ENCODE measurements at places on chromosomes 3 and 15.
A peak's percentile ranks its signal among the peaks of the same experiment; 100 is the strongest.

DNA sequence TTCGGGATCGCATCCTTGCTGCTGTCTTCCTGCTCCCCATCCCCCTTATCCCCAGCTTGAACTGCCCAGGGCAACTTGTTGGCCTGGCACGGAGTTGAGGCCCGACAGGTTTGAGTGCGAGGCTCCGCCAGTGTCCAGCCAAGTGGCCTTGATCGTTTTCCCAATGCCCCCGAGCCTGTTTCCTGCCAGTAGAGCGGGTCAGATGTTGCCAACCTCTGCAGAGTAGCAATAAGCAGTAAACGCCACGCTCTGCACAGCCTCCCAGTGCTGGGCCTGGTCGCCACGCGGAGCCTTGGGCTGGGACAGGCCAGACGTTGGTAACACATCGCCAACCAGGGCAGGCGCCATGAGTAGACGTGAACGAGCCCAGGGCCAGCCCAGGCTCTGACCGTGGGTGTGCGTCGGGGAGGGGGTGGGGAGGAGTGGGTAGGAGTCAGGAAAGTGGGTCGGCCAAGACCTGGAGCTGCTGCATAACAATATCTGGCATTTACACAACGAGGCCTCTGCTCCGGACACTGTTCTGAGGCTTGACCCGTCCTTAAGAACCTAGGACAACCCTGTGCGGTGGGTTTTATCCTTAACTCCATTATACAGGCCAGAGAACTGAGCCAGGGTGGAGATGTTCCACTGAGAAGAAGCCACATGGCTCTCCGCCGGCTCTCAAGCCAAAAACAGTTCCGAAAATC, 444 bp upstream of the ABHD14A start:
- no peak for DNase-seq

DNA sequence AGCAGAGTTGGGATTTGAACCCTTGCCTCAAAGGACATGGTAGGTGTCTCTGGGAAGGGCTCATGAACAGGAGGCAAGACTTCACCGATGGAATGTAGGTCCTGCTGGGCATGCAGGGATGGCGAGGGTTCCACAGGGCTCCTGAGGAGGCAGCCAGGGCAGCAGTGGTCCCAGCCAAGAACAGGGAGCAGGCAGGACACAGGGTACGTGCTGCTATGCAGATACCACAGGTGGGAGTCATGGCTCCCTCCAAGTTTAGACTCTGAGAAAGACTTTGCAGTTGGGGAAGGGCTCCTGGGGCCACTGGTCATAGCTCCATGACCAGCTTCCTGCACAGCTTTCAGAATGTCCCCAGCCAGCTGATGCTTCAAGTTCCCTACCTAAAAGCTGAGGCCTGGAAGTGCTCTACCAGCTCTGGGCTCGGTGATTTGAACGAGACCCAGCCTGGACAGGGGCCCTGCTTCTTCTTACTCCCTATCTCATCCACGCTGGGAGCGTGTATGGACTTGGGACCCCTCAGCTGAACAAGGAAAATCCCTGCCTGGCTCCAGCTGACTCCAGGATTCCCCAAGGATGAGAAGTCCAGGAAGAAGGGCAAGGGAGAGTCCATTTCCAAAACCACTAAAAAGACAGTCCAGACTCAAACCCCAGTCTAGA, 747 bp downstream of the MYL3 start:
- DNase-seq, result no peak

DNA sequence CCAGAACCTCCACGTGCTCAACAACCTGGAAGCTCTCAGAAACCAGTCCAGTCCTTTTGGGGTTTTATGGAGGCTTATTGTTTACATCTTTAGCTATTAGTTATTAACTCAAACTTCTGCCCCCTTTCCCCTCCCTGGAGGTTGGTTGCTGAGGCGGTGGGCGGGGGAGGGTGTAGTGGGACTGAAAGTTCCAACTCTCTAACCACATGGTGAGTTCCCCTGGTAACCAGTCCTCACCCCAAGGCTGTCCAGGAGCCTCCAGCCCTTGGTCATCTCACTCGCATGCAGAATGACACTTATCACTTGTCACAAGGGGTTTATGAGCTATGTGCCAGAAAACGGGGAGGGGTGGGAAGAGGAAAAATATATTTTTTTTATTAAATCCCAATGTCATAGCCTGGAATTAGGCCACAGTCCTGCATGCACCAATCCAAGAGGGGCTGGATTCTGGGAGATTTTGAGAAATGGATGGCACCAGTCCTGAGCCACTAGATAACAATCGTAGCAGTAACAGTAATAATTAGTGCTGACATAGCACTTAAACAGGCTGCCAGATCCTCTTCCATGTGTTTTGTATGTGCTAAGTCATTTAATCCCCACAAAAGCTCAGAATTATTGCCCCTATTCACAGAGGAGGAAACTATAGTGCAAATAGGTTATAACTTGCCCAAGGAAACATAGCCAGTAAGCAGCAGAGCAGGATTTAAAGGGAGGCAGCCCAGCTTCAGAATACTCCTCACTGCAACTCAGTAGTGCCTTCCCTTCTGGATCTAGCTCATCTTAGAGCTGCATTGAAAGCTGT, 85.7 kb downstream of the CRYGS start:
- DNase-seq, result no peak

DNA sequence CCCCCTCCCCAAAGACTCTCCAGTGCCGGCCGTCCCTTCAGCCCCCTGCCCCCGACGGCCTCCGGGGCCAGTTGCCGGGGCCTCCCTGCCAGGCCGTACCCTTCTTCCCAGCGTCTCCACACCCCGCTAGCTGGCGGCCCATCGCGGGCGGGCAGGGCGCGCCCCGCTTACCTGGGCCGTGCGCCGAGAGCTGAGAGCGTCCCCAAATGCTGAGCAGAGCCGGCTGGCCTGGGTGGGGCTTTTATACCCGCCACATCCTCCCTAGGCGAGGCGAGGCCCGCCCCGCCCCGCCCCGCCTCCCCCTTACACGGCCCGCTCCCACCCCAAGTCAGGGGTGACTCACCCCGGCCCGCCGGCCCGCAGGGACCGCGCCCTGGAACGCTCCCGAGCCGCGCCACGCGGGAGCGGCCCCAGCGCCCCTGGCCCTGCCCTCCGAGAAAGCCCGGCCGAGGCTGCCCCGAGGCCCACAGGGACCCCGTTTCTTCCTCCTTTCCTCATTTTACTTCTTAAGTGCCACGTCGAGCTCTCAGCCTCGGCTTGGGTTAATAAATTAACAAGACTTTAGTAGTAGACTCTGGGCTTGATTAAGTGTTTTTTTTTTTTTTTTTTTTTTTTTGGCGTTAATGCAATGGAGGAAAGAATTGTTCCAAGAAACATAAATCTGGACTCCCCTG, at the start of gene ANXA2:
Gene ANXA2, minus strand, starts transcription at position 215 of the 674 bp plus-strand sequence. CDS start 11,911 bp downstream, outside the sequence.
- DNase-seq, result peak; percentile 70

GRCh38 chr3:43455233-43455632, 166.6 kb downstream of the ANO10 start:
- DNase-seq, result no peak

DNA sequence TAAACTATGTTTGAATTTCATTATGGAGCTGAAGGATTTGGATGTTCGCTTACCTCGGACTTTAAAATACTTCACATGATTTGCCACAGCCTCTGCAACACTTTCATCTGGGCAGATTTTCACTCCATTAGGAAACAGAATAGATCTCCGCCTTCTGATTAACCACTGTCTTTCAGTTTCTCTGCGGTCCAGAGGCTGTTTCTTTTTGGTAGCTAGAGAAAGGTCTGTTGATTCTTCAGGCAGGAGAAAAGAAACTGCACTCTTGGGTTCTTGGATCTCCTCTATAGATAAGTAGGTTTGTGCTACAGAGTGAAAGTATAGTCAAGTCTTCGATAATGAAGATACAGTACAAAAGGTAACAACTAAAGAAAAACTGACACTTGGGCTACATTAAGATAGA, 844 bp downstream of the IMPG2 start:
- no peak for DNase-seq

- no peak for DNase-seq
Measured at GRCh38 chr3:194472290-194472920, 14.4 kb downstream of the ATP13A3 start.

- no peak for DNase-seq
Measured at GRCh38 chr3:42778644-42779043, 5.6 kb upstream of the CCDC13 start.

DNA sequence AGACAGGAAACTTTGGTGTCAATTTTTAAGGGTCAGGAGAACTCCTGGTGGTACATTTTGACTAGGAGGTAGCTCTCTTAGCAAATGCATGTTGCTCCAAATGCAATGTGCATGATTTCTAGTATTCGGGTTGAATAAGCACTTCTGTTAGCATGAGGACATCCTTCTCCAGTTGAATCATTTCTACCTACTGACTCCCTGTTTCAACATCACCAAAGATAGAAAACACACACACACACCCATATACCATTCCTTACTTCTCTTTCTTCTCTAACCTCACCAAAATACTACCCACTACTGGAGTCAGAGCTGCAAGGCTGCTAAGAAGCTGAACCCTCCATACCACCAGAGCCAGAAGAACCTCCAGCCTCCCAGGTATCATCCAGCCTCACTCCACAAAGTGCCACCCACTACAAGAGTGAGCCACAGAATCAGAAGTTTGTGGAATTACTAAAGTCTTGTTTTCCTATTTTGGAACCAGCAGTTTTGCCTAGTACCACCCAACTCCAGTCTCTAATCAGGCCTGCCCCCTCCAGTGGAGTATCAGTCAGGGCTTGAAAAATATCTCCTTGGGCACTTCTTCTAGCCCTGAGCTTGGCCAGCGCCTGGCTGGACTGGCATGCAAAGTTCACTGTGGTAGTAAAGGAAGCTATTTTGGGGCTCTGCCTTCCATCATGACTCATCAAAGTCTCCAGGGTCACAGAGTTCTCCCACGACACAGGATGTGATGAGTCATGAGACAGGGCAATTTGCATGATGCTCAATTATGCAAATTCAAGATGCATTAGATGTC, 110.3 kb downstream of the CYP19A1 start:
- DNase-seq, result no peak

GRCh38 chr3:48411606-48412374, 18.1 kb downstream of the PLXNB1 start:
- DNase-seq, result no peak

- no peak for DNase-seq
Measured at GRCh38 chr3:41424543-41425300, 225.4 kb downstream of the CTNNB1 start.

- DNase-seq, result no peak
Measured at GRCh38 chr3:186978712-186979111, 48.4 kb downstream of the ST6GAL1 start.

- no peak for DNase-seq
Measured at GRCh38 chr3:160564258-160564911, 986 bp downstream of the KPNA4 start.

DNA sequence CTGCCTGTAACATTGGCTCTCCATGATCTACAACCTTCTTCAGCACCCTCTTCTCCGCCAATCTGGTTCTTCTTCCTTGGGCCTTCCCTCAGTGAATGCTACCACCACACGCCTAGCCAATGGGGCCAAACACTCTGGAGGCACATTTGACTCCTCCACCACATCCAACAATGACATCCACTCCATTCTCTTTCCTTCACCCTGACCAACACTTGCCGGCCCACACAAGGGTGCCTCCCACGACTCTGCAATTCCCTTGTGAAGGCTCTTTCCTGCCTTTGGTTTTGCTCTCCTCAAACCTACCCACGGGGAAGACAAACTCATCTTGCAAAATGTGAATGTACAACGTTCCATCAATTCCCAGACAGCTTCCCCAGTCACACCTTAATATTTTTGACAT, 263.8 kb downstream of the FOXP1 start:
- DNase-seq, result no peak

DNA sequence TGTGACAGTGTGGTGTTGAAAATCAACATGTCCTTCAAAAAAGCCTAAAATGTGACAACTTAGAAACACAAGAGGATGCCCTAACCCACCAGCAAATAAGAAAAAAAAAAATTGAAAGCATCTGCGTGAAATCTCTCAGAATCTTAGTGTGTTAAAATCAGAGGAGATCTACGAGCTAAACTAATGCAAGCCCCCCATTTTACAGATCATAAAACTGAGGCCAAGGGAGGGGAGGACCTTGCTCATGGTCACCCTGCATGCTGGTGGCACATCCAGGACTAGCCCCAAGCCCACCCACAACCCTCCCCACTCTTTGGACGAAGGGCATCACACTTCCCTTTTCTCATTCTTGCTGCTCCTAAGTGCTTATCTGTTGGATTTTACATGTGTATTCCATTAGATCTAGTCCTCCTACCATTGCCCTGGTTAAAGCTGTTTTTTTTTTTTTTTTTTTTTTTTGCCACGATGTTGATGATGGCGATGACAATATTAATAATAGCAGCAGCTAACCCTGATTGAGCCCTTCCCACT, 29.1 kb upstream of the NOX5 start:
- no peak for DNase-seq

DNA sequence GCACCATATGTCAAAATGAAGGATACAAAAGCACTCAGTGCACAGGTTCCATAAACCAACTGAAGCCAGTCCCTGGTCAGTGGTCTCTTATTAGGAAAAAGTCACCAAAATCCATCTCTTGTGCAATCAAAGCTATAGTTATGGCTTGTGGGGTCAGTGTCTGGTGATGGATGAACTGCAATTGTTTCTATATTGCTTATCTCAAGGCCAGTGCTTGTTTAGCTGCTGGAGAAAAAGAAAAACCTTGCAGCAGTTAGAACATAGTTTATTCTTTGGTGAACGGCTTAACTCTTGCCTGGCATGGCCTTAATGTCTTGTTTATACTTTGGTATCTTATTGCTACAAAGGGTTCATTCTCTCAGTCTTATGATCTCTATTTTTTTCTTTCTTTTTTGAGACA, 2.9 kb upstream of the UQCRC1 start:
- no peak for DNase-seq

- DNase-seq, result no peak
Measured at GRCh38 chr3:74393426-74393825, 221.0 kb downstream of the CNTN3 start.

GRCh38 chr3:142588703-142589102, 7.5 kb upstream of the PLS1 start:
- no peak for DNase-seq

GRCh38 chr3:129462361-129462968, 22.4 kb downstream of the IFT122 start:
- no peak for DNase-seq

DNA sequence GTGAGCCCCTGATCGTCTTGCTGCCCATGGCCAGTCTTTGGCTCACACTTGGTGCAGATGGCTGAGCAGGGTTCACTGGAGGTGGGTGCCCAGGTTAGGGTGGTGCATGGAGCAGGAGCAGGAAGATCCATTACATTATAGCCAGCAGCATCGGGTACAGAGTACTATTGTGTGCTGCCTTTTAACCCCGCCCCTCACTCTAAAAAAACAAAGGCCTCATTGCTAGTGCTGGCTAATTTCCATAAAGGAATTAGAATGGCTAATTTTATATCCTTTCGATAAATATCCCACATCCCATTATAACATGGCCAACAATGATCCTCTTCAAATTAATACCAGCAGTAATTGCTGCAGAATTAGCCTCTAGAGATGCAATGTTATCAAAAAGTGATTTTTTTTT, 45.8 kb upstream of the PPP4R2 start:
- no peak for DNase-seq

DNA sequence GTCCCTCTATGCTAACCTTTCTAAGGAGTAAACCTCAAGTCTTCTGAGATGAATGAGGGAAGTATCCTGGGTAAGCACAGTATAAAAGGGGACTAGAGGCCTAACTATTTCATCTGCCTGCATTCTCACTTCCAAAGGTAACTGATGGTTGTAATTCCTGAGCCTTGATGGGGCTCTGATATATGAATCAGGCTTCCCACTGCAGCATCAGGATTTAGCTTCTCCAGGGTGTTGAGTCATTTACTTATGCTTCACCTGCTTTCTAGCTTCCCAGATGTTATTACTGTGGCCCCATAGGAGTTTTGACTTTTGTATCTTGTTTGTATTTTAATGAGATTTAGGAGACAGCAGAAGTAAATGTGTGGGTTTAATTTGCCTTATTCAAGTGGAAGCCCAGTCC, 207.3 kb upstream of the EIF1B start:
- DNase-seq, result no peak

GRCh38 chr15:96344060-96344705, 13.7 kb downstream of the NR2F2 start:
- no peak for DNase-seq
